ENCODE measurements at places on chromosomes 6 and 20.

DNA sequence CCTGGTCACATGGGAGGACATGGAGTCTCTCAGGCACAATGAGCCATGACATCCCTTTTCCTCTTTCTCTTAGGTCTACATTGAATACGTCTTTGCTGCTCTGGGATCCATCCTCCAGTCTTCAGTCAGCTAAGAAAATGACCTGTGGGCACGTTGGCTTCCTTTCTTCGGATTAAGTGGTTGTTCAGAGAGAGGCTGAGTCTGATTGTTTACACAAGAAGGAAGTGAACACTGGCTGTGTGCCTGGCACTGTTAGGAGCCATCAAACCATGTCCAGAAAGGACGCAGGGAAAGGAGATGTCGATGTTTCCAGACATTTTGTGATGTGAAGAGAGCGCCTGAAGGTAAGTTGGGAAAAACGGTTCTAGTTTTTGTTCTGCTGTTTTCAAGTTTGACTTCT, 309.9 kb upstream of the CDYL start:
- DNase-seq: no peak

DNA sequence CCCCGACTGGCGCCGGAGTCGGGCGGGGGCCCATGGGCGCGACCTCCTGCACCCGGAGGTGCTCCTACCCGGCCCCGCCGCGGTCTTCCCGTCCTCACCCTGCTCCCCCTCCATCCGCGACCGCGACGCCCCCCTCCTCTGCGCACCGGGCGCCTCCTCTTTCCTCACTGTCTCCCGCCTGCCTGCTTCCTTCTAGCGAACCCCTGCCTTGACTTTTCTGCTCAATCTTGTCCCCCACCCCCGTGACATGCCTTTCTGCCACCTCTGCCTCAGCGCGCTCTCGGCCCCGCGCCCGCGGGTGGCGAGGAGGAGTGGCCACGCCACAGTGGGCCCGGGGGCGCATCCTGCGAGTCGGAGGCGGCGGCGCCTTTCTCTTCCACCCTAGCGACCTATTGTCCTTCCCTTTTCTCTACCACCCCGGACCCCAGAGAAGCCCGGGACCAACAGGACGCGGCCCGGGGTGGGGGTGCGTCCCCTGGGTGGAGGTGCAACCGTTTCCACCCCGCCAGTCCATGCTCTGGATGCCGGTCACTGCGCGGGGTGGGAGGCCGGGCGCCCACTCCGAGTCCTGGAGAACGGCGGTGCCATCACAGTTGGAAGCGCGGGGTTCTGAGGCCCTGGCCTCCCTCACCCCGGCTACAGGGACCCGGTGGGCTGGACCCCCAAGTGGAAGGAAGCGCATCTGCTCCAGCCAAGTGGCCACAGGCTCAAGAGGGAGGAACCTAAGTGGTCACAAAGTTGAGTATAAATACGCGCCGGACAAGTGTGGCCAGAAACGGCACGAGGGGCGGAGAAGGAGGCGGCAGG, 2.0 kb downstream of the PDE10A start:
- no peak for DNase-seq

DNA sequence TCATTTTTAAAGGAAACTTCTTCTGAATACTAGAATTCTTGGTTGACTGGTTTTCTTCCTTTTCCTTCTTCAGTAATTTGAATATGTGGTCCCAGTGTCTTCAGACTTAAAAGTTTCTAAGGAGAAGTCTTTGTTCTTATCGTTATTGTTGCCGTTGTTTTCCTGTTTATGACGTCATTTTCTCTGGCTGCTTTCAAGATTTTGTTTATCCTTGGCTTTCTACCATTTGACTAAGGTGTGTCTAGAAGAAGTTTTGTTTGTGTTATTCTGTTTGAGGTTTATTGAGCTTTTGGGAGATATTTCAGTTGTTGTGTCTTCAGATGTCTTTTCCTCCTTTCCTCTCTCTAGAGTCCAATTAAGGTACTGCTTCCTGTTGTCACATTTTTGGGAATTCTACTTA, 24.5 kb downstream of the CDYL start:
- DNase-seq: no peak

DNA sequence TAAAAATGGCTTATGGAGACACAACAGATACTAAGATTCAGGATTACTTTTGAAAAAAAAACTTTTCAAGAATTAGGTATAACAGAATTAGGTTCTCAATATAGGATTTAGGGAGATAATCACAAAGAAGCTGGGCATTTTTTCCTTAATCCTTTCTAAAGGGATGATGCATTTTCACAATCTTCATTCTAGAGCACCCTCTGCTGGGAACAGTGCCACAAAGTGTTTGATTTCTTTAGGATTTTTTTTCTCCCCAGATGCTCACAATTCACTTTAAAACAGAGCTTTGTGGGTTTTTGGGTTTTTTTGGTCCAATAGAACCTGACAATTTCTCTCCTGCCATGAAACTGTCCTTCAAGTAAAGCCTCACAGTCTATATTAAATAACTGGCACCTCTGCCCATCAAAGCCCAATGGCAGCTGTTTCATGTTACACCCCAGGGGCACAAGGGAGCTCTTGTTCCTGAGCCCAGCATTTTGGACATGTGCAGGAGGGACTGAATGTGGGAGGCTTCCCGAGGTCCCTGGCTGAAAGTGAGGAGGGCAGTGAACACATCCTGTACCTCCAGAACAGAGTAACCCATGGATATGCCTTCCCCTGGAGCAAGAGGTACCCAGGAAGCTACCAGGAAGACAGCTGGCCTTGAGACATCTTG, 39.7 kb downstream of the PREP start:
- DNase-seq: no peak

Data from HEK293T (cell line).